ENCODE measurements at places on chromosomes 5 and 9.

GRCh38 chr5:1548702-1549474 is 25.1 kb upstream of the LPCAT1 start:
- H3K36me3 ChIP-seq = no peaks in the 10 kb centered on the region
- no peak overlapping the region for H3K4me3 ChIP-seq
- H3K27ac ChIP-seq = no peak overlapping the region
- no peak for DNase-seq
- H3K4me1 ChIP-seq = no peaks in the 10 kb centered on the region

DNA sequence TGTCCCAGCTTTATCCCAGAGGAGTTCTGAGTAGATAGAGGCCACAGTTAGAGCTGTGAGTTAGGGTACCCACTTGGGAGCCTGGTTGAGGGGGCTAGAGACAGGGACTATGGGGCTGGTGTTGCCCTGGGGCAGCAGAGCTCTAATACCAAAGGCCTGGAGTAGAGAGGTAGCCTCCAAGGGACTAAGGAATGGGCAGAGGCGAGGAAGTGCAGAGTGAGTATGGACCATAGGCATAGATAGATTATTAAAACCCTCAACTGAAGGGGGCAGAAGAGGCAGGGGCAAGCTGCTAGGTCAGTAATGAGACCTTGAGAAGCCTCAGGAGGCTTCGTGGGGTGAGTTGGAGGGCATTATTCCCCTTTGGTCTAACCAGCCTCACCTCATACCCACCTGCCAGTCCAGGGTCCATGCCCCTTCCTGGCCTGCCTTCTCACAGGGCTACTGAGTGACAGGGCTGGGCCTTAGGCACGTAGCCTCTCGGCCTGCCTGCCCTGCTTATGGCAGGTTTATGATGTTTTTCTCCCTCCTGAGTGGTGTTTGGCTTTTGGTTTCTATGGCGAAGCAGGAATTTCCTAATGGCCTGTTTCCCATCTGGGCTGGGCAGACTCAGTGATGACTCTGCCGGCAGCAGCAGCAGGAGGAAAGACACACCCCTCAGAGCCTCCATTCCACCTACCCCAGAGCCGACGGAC is 8.0 kb downstream of the PDLIM4 start:
- DNase-seq = no peak
- H3K36me3 ChIP-seq = peaks cover 47% of the 10 kb centered on the region
- H3K27me3 ChIP-seq = no peaks in the 10 kb centered on the region
- H3K27ac ChIP-seq = peak overlapping the region; percentile 78

- no peak for DNase-seq
- no peaks in the 10 kb centered on the region for H3K27me3 ChIP-seq
- no peak overlapping the region for H3K4me3 ChIP-seq
- H3K4me1 ChIP-seq = no peaks in the 10 kb centered on the region
- H3K27ac ChIP-seq = no peak overlapping the region
Observed at GRCh38 chr5:95565280-95565920, 10.5 kb downstream of the ARSK start.

- no peaks in the 10 kb centered on the region for H3K27me3 ChIP-seq
- DNase-seq = no peak
- peak overlapping the region; percentile 80 for H3K4me3 ChIP-seq
- H3K36me3 ChIP-seq = no peaks in the 10 kb centered on the region
- H3K27ac ChIP-seq = peak overlapping the region; percentile 60
- peaks cover 27% of the 10 kb centered on the region for H3K4me1 ChIP-seq
Observed at GRCh38 chr9:120715389-120715924, 1.2 kb upstream of the MEGF9 start.

GRCh38 chr5:177189965-177190364 is 56.4 kb downstream of the NSD1 start:
- no peak overlapping the region for H3K4me3 ChIP-seq
- H3K36me3 ChIP-seq = peaks cover 3% of the 10 kb centered on the region
- H3K4me1 ChIP-seq = peaks cover 4% of the 10 kb centered on the region
- no peak overlapping the region for H3K27ac ChIP-seq
- DNase-seq = no peak

DNA sequence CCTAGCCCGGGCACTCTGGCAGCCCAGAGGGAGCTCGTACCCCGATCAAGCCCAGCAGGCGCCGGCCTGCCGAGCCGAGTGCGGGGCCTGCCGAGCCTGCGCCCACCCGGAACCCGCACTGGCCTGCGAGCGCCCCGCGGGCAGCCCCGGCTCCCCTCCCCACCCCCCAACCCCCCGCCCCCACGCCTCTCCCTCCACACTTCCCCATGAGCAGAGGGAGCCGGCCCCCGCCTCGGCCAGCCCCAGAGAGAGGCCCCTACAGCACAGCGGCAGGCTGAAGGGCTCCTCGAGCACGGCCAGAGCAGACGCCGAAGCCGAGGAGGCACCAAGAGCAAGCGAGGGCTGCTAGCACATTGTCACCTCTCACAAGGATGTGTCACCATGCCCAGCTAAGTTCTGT is 36.2 kb upstream of the CCDC180 start:
- H3K4me1 ChIP-seq = no peaks in the 10 kb centered on the region
- H3K27ac ChIP-seq = no peak overlapping the region
- no peaks in the 10 kb centered on the region for H3K27me3 ChIP-seq
- H3K36me3 ChIP-seq = no peaks in the 10 kb centered on the region
- DNase-seq = no peak
- H3K4me3 ChIP-seq = no peak overlapping the region

- no peaks in the 10 kb centered on the region for H3K36me3 ChIP-seq
- no peak overlapping the region for H3K4me3 ChIP-seq
- peaks cover under 1% of the 10 kb centered on the region for H3K4me1 ChIP-seq
- no peak overlapping the region for H3K27ac ChIP-seq
- no peak for DNase-seq
Observed at GRCh38 chr9:120920806-120921178, 5.8 kb downstream of the TRAF1 start.

- no peaks in the 10 kb centered on the region for H3K27me3 ChIP-seq
- no peak overlapping the region for H3K4me3 ChIP-seq
- H3K36me3 ChIP-seq = no peaks in the 10 kb centered on the region
Observed at GRCh38 chr5:143236682-143237081, 166.8 kb downstream of the NR3C1 start.

GRCh38 chr9:1989500-1989899 is 25.6 kb upstream of the SMARCA2 start:
- no peak overlapping the region for H3K4me3 ChIP-seq
- no peak for DNase-seq
- no peaks in the 10 kb centered on the region for H3K4me1 ChIP-seq
- H3K36me3 ChIP-seq = no peaks in the 10 kb centered on the region
- no peaks in the 10 kb centered on the region for H3K27me3 ChIP-seq

DNA sequence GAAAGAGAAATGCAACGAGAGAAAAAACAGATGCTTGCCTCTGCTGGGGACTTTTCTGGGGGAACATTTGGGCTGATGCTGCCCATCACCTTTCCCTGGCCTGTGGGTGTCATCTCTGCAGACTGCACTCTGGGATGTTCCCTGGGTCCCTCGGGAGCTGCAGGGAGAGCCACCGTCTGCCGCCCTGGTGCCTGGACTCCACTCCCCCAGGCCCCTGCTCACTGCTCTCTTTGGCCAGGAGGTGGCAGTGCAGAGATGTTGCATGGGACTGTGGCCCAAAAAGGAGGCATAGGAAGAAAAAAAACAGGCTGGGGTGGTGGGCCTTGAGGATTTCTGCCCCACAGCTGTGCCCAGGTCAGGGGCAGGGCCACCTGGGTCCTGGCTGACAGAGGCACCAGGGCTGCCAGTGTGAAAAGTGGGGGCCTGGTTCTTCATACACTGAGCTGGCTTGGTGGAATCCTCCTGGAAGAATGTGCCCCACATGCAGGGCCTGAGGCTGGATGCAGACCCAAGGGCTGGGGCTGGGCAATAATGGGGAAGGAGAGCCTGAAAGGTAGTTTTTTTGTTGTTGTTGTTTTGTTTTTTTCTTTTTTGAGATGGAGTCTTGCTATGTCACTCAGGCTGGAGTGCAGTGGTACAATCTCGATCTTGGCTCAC is 353.6 kb downstream of the SLIT3 start:
- H3K36me3 ChIP-seq = no peaks in the 10 kb centered on the region
- no peaks in the 10 kb centered on the region for H3K4me1 ChIP-seq
- H3K27me3 ChIP-seq = no peaks in the 10 kb centered on the region
- no peak for DNase-seq
- no peak overlapping the region for H3K27ac ChIP-seq

- no peak overlapping the region for H3K4me3 ChIP-seq
- H3K27ac ChIP-seq = no peak overlapping the region
- no peaks in the 10 kb centered on the region for H3K27me3 ChIP-seq
- H3K36me3 ChIP-seq = no peaks in the 10 kb centered on the region
- DNase-seq = no peak
Observed at GRCh38 chr5:101458587-101458986, 555.5 kb upstream of the ST8SIA4 start.

GRCh38 chr5:61130289-61130688 is 32.0 kb downstream of the SMIM15 start:
- no peaks in the 10 kb centered on the region for H3K36me3 ChIP-seq
- no peak for DNase-seq
- H3K27ac ChIP-seq = no peak overlapping the region
- H3K4me3 ChIP-seq = no peak overlapping the region
- H3K4me1 ChIP-seq = no peaks in the 10 kb centered on the region

- DNase-seq = no peak
- H3K4me1 ChIP-seq = peaks cover 20% of the 10 kb centered on the region
- H3K27ac ChIP-seq = no peak overlapping the region
- no peak overlapping the region for H3K4me3 ChIP-seq
Observed at GRCh38 chr9:116000748-116001329, 152.8 kb upstream of the PAPPA start.

- H3K4me3 ChIP-seq = no peak overlapping the region
- H3K27me3 ChIP-seq = no peaks in the 10 kb centered on the region
- peak; percentile 69 for DNase-seq
- peaks cover 16% of the 10 kb centered on the region for H3K36me3 ChIP-seq
- H3K4me1 ChIP-seq = peaks cover 27% of the 10 kb centered on the region
Observed at GRCh38 chr5:71601222-71602026, 14.3 kb downstream of the MCCC2 start.

- H3K36me3 ChIP-seq = no peaks in the 10 kb centered on the region
- no peak overlapping the region for H3K4me3 ChIP-seq
- DNase-seq = no peak
- H3K27me3 ChIP-seq = no peaks in the 10 kb centered on the region
Observed at GRCh38 chr9:20593537-20593936, 28.8 kb downstream of the MLLT3 start.

GRCh38 chr5:177484902-177485549 is 11.6 kb upstream of the DBN1 start:
- H3K27me3 ChIP-seq = no peaks in the 10 kb centered on the region
- peaks cover 41% of the 10 kb centered on the region for H3K36me3 ChIP-seq
- no peaks in the 10 kb centered on the region for H3K4me1 ChIP-seq
- DNase-seq = no peak
- no peak overlapping the region for H3K27ac ChIP-seq

DNA sequence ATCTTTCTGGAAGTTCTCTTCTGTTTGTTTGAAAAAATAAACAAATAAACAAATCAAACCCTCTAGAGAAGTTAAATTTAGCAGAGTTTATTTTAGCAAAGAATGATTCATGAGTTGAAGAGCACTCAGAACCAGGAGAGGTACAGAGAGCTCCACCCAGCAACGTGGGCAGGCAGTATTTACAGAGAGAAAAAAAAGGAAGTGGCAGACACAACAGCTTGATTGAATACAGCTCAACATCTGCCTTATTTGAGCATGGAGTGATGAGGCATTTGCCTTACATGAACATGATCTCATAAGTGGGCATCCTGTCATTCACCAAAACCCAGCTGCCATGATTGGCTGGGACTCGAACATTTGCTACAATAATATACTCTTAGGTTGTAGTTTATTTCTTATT is 381.6 kb upstream of the ADAMTS16 start:
- no peaks in the 10 kb centered on the region for H3K4me1 ChIP-seq
- H3K36me3 ChIP-seq = no peaks in the 10 kb centered on the region
- no peak overlapping the region for H3K27ac ChIP-seq
- H3K4me3 ChIP-seq = no peak overlapping the region

DNA sequence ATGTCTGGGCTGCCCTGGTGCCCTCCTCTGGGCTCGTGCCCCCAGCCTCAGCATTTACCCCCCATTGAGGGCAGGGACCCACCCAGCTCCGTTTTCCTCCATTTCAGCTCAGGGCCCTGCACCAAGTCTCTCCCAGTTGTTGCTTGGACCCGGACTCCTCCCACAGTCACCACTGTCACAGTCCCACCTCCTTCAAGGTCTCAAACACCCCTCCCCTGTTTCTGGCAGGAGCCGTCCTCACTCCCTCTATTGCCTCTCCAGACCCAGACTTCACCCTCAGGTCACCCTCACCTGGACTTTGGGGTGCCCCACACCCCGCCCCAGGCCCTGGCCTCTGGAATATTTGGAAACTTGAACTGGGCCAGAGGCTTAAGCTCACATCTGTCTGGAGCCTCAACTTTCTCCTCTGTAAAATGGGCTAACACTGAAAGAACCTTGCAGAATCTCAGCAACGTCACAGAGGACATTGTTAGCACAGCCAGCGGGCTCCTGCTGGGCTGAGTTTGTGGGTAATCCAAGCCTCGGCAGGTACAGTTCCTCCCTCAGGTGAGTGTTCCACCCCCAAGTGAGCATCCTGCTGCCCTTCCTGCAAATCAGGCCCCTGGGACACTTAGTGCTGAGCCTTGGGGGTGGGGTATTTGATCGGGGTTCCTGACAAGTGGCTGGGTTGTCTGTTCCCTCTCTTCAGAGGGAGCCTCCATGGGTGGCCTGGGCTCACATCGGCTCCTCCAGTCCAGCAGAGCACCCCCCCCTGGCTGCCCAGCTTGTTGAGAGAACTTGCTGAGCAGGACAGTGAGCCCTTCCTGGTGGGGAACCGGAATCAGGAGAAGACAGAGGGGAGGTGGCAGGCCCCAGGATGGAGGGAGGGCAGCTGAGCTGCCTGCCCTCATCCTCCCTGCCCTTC is 130.1 kb downstream of the C9orf50 start:
- peak overlapping the region; percentile 99 for H3K27ac ChIP-seq
- H3K27me3 ChIP-seq = no peaks in the 10 kb centered on the region
- DNase-seq = no peak
- peaks cover 52% of the 10 kb centered on the region for H3K4me1 ChIP-seq

DNA sequence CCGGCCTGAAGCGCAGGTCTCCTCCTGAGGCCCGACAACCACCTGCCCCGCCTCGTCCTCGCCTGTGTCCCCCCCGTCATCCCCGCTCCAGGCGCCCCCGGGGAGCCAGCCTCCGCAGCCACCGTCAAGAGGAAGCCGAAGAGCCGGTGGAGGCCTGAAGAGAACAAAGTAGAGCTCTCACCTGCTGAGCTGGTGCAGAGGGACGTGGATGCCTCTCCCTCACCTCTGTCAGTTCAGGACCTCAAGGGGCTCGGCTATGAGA is 169.9 kb downstream of the HINT1 start:
- no peaks in the 10 kb centered on the region for H3K36me3 ChIP-seq
- H3K27ac ChIP-seq = no peak overlapping the region
- no peak overlapping the region for H3K4me3 ChIP-seq
- no peaks in the 10 kb centered on the region for H3K4me1 ChIP-seq
- no peaks in the 10 kb centered on the region for H3K27me3 ChIP-seq
- no peak for DNase-seq

DNA sequence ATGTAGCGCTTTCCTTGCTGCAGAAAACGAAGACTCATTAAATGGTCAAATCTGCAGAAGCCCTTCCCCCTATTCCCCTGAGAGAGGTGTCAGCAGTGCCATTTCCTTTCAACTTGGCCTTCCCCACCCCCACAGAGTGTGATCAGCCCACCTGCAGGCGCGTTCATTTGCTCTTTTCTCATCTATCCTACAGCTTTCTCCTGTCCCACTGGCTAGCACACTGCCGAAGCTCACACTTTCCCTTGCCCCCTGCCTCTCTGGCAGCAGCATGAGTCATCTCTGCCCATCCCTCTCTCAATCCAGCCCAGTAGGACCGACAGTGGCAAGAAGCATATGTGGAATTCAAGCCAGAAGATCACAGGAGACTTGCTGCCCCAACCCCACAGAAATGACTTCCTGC is 213.8 kb downstream of the FAM114A2 start:
- H3K36me3 ChIP-seq = no peaks in the 10 kb centered on the region
- no peaks in the 10 kb centered on the region for H3K27me3 ChIP-seq
- no peak overlapping the region for H3K27ac ChIP-seq
- no peak overlapping the region for H3K4me3 ChIP-seq
- no peak for DNase-seq
- H3K4me1 ChIP-seq = no peaks in the 10 kb centered on the region
